Activated CD8-positive, alpha-beta T cell treated with anti-CD3 and anti-CD28 coated beads for 36 hours (primary cell): ENCODE measurements at places on chromosomes 6 and 20. TPM values are rescaled to one million over a fixed set of nuclear protein-coding genes. Genes with fewer than 3 reads are reported as not detected.

DNA sequence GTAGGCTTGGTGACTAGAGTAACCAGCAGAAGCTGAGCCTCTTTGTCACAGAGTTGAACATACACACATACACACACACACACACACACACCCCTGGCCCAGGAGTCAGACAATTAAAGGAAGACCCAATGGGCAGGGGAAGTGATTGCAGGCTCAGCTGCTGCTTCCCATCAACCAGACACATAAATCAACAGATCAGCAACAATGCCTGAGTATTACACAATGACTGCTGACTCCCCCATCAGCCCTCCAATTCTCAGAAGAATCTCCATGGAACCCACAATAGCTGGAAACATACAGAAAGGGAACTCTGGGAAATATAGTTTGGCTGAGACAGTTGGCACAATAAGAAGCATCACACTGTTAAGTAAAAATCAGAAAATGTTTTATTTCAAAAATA lies 270.4 kb upstream of the PLCB4 start:
- no peak for DNase-seq

DNA sequence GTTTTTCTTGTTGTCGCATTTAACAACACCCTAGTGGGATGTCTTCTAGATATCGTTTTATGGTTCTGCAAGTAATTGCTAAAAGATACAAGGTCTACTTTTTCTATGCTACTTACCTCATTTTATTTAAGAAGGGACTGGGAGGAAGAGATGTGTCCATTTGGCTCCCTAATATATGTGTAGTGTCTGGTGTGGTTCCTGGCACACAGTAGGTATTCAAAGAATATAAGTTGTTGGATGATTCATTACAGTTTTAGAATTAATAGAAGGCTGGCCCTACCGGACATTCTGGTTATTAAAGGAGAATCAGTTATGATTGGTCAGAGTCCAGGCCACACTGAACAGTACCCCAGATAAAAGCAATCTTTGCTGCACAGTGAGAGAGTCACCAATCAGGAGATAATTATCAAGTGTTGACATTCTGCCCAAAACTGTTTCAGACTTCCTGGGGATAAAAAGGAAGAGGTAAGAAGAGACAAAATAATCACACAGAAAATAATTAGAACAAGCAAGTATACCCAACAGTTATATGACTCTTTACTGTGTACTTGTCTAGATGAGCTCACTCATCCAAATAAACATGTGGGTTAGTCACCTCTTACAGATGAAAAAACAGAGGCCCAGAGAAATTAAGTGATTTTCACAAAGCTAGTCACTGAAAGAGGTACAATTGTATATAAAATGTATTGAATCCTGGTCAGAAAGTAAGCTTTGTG lies 7.0 kb downstream of the TMEM244 start:
- no peak for DNase-seq

The SCRT2 gene
- not detected for total RNA-seq

The METTL24 gene
- not detected for total RNA-seq
